ENCODE measurements at places on chromosomes 5 and 9. TPM values are rescaled to one million over a fixed set of nuclear protein-coding genes. Genes with fewer than 3 reads are reported as not detected.

The OLFM1 gene
- 5.2 TPM for total RNA-seq

The PRSS3 gene
- total RNA-seq, result 0.25 TPM

The ADRB2 gene
- 4.0 TPM for total RNA-seq

The PKD2L2 gene
- not detected for total RNA-seq

The SPARC gene
- total RNA-seq, result 116 TPM

The SCAI gene
- 2.1 TPM for total RNA-seq

The MZB1 gene
- total RNA-seq, result 1.8 TPM

All from liver (tissue), 10 donors.